ENCODE measurements at places on chromosomes 3 and 15.

- DNase-seq: no peak
Observed at GRCh38 chr3:96027718-96028117, 786.7 kb upstream of the EPHA6 start.

GRCh38 chr3:65540666-65541065, 498.1 kb downstream of the MAGI1 start:
- DNase-seq: no peak

DNA sequence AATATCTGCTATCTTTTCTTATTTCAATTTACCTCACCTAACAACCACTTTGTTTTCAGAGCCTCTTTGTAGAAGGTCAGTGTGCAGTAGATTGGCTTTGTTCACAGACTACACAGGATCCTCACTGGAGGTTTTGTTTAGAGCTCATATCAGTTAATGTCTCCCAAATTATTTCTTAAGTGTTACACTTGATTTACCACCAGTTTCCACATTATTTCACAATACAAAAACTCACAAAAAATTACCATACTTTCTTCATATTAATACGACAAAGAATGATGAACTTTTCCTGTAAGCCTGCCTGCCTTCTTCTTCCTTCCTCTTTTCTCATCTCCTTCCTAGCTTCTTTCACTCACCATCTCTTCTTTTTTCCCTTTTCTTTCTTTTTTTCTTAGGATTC, 133.3 kb downstream of the ALCAM start:
- DNase-seq: no peak

GRCh38 chr15:62900071-62900802, 142.3 kb upstream of the TPM1 start:
- no peak for DNase-seq

DNA sequence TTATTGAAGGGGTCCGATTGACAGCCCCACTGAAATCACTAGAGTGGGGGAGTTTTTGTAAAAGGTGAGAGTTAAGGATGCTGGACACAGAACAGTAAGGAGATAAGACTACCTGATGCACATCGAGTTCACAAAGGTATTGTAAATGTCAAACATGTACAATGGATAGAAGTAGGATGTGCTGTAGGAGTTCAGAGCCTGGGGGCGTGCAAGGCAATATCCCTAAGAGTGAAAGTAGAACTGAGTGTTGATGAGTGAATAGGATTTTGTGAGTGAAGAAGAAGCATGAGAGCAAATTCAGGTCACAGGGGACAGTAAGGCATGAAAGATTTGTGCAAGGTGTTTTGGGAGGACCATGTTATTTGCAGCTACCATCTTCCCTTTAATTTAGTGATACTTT, 21.5 kb downstream of the DOCK3 start:
- DNase-seq: no peak

- DNase-seq: peak; percentile 2
Observed at GRCh38 chr3:186640473-186640818, 247 bp downstream of the FETUB start.

DNA sequence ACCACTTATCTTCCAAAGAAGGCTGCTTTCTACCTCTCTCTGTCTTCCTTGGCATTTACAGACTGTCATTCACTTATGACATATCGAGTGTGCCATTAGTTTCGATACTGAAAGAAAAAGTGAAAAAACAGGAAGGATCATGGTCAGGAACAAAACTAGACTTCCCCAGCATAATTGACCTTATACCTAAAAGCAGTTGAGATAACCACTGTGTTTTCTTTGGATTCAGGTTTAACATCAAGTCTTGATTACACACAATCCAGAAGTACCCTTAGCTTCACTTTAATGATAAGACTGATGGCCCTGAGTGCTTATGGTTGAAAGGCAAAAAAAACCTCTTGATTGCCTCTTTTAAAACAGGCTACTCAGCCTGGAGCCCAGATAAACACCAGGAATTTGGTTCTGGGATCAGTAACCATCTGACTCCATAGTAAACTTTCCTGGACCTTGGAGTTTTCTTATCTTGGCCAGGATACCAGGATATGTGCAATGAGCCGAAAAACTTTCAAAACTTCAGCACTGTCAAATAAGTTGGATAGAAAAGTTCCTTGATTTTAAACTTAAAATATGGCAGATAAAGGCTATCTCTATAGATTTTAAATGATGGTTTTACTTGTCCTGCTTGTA, 5.0 kb upstream of the UACA start:
- DNase-seq: no peak

DNA sequence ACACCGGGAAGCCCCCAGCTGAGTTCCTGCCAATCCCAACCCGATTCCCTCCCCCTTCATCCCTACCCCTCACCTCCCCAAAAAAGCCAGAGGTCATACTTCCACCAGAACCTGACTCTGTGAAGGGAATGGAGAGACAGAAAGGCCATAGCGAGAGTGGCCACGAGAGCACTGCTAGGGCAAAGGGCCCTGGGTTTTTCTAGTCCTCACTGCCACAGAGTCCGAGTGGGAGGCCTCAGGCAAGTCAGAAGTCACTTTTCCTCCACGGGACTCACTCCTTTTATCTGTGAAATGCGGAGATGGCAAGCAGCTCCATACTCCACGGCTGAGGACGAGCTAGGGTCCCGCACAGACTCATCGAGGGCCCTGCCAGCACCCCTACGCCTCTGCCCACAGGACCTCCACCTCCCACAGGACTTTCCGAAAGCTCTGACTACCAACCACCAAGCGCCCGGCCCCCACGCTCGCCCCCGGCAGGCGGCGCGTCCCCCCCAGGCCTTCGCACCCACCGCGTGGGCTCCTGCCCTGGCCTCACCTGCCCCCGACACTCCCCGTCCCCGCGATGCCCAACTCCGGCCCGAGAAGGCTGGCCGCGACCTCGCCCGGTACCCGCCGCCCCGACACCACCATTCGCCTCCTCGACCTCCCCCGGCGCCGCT, 792 bp downstream of the ATP13A3 start:
- DNase-seq: no peak

GRCh38 chr3:187167777-187168176, 28.5 kb upstream of the RPL39L start:
- no peak for DNase-seq

DNA sequence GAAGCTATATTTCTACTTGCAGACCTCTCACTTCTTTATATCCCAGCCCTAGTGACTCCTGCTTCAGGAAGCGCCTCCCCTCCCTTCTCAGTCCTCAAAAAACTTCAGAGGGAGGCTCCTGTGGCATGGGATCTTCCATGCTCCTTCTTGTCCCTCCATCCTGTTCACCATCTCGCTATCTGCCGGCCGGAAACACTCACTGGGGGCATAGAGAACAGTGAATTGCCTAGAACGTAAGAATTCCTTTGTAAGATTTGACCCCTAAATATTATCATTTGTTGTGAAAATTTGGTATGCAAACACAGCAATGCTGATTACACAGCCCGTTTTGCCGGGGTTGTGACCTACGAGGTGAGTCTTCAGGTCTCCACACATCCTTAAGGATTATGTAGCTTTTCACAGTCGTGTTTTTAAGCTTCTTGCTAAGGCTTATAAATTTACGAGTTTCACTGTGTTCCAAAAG, 218.7 kb upstream of the ATP10A start:
- DNase-seq: no peak

DNA sequence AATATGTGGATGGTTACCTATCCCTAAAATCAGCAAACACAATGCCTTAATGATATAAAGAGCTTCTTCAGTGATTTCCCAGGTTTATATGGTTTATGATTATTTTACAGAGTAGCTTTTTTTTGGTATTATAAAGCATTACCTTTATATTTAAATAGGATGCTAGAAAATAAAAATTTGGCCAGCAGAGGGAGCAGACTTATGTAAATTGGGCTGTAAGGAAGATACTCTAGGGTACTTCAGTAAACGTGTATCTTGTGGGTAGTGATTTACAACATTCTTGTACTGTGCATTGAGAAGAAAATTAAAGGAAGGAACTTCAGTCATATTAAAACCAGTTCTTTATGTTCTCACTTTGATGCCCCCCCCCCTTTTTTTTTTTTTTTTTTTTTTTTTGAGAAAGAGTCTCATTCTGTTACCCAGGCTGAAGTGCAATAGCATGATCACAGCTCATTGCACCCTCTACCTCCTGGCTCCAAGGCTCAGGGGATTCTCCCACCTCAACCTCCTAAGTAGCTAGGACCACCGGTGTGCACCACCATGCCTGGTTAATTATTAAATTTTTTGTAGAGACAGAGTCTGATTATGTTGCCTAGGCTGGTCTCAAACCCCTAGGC, 167.9 kb downstream of the BBX start:
- no peak for DNase-seq

DNA sequence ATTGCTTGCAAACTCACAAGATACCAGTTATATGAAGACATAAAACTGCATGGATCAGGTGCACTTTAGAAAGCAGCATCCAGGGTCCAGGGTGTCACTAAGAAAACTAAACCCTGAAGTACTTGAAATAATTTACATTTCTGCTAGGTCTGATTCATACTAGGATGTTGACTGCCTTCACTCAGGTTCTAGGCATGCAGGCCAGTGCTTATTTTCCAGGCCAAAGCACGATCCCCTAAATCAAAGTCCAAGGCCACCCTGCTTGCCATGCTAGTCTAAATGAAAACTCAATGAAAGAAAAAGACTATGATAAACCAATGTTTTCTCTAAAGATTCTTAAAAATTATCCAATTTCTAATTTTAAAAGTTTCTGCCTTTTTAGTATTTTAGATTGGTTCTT, 49.4 kb downstream of the GREM1 start:
- no peak for DNase-seq

- no peak for DNase-seq
Observed at GRCh38 chr3:73319179-73319769, 257.8 kb downstream of the EBLN2 start.
